Myocyte (in vitro differentiated cells): ENCODE measurements at places on chromosomes 5 and 9.
A peak's percentile ranks its signal among the peaks of the same experiment; 100 is the strongest.

- peak; percentile 0 for DNase-seq
Observed at GRCh38 chr9:10366171-10366779, 246.5 kb downstream of the PTPRD start.

- DNase-seq, result no peak
Observed at GRCh38 chr9:127927201-127927987, 3.2 kb downstream of the PIP5KL1 start.

- peak; percentile 49 for DNase-seq
Observed at GRCh38 chr5:74233571-74233970, 407.0 kb downstream of the ENC1 start.

GRCh38 chr9:97517331-97518089 is 16.0 kb downstream of the TMOD1 start:
- no peak for DNase-seq

- peak; percentile 33 for DNase-seq
Observed at GRCh38 chr5:141914199-141914743, 9.4 kb upstream of the DELE1 start.

- no peak for DNase-seq
Observed at GRCh38 chr5:140252470-140253126, 50.3 kb downstream of the PFDN1 start.

DNA sequence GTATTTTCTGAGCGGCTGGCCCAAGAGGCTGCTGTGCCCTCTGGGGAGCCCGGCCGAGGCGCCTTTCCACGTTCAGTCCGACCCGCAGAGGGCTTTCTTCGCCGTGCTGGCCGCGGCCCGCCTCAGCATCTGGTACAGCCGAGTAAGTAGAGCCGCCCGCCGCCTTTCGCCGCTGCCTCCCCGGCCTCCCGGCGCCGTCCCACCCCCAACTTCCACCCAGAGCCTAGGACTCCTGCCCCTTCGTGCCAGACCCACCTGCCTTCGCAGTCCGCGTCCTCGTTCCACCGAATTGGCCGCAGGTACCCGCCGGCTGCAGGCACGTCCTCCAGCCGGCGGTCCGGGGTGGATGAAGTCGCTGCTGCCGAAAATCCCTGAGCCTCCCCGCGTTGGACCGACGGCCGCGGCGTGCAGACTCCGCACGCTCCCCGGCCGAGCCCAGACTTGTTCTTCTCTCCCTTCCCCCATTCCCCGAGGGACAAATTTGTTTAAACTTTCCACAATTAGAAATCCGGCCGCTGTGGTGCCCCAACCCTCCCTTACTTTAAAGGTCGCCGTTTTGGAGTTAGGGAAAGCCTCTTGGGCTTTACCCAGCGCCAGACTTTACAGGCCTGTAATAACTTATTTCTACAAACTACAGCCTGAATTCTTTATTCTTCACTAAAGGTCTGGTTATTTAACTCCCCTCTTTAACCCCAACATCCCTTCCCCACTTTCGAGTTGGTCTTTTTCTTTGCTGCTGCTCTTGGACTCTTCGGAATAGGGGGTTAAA is 589 bp downstream of the RIC1 start:
- peak; percentile 57 for DNase-seq

GRCh38 chr5:84685121-84685894 is 300.6 kb upstream of the EDIL3 start:
- DNase-seq, result no peak

- DNase-seq, result peak; percentile 60
Observed at GRCh38 chr5:32098291-32098690, 75.8 kb downstream of the GOLPH3 start.

- peak; percentile 7 for DNase-seq
Observed at GRCh38 chr9:89750117-89750791, 145.4 kb downstream of the GADD45G start.

DNA sequence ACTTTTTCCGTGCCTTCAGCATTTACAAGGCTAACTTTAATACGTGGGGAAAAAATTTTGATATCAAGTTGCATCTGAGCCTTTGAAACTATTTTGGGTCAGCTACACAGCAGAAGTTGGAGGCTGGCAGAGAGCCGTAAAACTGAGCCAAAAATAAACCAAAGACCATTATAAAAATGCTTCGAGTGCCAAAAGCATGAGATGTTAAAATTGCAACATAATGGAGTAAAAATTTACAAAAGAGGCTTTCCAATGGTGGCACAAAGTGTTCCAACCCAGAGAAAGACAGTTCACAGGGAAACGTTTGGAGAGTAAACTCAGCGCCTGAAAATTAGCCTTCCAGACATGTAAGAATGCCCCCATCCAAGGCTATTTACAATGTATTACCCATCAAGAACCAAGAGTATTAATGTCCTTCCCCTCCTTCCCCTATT is 190.3 kb downstream of the TLE1 start:
- DNase-seq, result peak; percentile 90

- no peak for DNase-seq
Observed at GRCh38 chr9:122367065-122367464, 3.8 kb upstream of the PTGS1 start.

DNA sequence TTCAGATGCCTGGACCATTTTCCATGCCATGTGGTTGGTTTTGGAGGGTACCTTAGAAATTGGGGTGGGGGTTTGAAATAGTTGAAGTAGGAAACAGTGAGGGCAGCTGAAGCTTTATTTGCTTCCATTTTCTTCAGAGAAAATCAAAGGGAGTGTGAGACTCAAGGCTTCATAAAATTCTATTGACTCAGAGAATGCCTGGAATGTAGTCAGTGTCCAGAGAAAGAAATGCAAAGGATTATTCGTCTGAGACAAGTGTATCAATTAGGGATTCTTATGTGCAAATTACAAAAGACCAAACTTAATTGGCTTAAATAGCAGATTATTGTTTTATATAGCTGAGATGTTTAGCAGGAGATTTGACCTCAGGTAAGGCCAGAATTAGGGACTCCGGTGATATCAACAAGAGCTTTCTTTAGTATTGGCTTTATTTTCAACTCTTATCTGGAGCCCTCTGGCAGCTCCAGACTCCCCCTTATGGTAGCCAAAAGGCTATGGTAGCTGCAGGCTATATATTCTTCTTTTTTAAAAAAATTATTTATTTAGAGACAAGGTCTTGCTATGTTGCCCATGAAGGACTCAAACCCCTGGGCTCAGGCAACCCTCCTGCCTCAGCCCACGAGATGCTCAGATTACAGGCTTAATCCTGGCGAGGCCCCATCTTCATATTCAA is 38.9 kb downstream of the PTTG1 start:
- DNase-seq, result no peak

GRCh38 chr5:126568206-126568755 is 26.7 kb downstream of the ALDH7A1 start:
- DNase-seq, result no peak

DNA sequence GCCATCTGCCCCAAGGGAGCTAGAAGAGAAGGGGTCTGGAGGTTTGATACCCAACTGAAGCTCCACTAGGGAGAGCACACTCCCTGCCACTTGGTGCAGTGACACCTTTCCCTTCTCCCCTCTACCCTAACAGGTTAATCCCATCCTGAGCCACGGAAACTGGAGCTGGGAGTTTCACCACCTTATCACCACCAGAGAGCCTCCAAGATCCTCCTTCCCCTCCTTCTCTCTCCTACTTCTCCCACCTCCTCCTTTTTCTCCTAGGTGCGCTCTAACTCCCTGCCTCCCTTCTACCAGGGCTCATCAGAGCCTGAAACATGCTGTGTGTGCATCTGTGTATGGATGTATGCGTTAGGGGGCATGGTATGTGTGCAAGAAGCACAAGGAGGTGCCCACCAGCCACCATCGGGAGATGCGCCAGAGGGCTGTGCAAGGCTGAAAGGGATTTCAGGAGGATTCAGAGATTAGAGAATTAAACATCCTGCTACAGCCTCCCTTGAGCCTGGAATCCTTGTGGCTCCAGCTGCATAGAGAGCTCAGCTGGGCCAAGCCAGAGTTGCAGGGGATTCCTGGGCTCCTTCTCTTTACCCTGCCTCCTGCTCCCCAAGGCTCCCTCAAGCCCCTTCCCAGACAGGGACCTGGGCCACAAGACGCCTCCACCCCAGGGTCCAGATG is 89.8 kb downstream of the PCDH1 start:
- DNase-seq, result no peak

DNA sequence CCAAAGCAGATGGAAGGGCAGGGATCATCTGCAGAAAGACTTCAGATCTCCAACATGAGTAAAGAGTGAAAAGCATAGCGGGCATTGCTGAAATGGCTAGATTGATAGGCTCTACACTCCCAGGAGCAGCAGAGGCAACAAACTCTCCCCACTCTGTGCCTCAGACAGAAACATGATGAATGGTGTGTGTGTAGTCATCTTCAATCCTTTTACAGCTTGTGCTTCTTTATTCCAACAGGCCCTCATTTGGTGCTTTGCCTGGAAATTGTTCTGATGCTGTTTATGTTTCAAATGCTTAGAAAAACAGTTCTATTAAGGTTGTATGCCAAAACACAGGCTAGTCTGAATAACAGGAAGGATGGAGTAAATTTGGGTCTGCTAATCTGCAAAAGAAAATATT is 176.2 kb downstream of the DMRTA1 start:
- DNase-seq, result no peak

DNA sequence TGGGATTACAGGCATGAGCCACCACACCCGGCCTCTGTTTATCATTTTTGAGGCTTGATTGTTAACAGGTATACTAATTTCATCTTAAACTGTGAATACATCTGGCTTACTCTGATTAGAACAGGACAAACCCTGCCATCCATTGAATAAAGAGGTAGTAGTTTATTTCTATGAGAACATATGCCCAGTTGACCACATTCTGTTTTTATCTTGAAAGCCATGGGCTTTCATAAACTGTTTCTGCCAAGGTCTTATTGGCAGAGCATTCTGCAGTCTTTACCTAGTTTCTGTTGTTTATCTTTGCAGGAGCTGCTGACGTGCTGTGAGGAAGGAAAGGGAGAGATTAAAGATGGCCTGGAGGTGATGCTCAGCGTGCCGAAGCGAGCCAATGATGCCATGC is 184.9 kb upstream of the OTULINL start:
- no peak for DNase-seq

GRCh38 chr9:115759426-115759825 is 394.2 kb upstream of the PAPPA start:
- no peak for DNase-seq

DNA sequence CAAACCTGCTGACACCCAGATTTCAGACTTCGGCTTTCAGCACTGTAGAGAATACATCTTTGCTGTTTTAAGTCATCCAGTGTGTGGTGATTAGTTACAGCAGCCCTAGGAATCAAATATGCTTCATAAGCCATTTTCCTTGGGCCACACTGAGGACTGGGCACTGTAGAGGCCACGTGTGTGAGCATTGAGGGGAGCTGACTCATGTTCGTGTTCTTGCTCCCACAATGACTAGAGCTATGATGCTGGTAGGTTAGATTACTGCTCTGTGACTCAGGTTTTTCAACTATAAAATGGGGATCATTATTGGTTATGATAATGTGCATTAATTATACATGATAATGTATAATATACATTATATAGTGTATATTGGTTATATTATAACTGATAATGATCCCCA is 96.5 kb upstream of the PALM2AKAP2 start:
- DNase-seq, result no peak

DNA sequence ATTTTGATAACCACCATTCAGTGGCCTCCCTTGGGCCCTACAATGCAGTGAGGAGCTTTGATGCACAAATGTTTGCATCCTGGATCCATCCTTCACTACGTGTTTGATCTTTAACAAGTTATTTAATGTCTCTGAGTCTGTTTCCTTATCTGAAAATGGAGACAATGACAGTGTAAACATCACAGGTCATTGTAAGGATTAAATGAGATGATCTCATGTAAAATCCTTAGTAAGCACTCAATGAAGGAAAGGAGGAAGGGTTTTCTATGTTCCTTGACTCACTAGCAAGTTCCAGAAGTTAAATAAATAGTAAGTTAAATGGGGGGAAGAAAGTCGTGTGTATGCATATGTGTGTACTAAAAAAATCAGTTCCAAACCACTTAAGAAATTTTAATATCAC is 9.8 kb upstream of the SLC36A3 start:
- no peak for DNase-seq
